ENCODE measurements at places on chromosomes 11 and 22.

- DNase-seq = no peak
These were observed 844.2 kb downstream of the JRKL start for GRCh38 chr11:97234016-97234415.

DNA sequence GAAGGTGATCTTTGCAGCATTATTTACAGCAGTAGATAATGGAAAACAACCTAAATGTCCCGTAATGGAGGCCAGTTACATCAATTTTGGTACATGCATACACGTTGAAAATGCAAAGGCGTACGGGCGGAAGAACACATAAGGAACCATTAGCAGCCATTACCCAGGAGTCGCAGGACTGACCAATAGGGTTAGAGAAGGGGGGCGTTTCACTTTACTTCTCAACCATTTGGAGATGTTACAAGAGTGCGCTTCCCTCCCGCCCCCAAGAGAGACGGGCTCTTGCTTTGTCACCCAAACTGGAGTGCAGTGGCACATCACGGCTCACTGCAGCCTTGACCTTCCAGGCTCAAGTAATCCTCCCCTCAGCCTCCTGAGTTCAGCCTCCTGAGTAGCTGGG is 52.8 kb upstream of the SLC35C1 start:
- DNase-seq = no peak

- no peak for DNase-seq
These were observed 13.7 kb downstream of the GDPD4 start for GRCh38 chr11:77287615-77288273.

DNA sequence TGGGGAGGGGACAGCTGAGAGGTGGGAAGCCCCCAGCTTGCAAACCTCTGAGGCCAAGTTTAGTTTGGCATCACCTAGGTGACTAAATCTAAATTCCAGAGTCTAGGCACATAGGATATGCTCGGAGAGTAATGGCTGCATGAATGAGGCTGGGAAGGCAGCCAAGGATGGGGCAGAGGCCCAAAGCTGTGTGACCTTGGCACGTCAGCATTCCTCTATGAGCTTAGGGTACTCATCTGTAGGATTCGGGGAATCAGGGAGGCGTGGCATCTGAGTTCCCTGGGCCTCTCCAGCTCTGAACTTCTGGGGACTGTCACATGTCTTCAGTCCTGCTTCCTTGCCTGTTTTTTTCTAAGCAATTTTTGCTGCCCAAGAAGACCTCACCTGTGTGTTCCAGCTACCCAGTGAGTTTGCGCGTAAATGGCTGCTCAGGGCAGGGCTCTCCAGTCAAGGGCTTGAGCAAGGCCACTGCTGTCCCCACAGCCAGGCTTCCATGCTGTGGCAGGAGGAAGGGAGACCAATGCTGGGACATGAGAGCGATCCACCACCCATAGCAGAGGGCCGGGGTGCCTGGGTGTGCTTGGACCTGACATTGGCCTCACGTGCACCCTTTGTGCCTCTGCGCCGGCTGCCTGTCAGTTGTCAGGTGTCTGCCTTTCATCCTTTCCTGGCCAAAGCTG is 13.9 kb downstream of the DAGLA start:
- no peak for DNase-seq

GRCh38 chr22:23531283-23531956 is 48.7 kb downstream of the IGLL1 start:
- no peak for DNase-seq

DNA sequence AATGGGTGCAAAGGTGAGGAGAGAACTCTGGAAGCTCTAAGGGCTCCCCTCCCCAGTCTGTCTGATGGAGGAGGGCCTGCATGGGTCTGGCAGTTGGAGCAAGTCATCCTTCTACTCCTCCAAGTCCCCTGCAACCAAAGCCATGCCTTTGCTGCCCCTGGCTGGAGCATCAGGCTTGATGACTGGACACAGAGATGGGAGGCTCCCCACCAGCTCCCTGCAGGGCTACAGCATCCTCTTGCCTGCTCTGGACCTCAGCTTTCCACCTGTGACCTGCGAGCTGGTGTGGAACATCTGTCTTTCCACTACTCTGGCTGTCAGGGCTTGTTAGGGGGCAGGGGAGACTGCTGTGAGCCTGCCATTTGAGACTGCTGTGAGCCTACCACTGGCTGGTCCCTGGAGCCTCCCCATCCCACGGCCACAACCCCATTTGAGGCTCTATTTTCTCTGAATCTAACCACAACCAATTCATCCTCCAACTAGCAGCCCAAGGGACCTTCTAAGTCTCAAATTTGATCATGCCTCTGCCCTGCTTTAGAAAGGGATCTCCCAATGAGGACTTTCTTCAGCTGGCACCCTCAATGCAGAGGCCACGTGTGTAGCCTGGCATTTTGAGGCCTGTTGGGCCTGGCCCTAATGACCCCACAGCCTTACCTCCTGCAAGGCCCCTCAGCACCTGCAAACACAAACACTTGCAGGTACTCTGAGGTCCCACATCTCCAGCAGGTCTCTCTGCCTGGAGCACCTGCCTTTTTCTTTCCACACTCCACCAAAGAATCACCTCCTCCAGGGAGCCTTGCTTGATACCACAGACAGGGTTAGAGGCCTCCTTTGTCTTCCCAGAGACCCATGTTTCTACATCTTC is 9.9 kb downstream of the P2RY6 start:
- DNase-seq = no peak

- no peak for DNase-seq
These were observed 547.4 kb downstream of the MIAT start for GRCh38 chr22:27204817-27205216.

DNA sequence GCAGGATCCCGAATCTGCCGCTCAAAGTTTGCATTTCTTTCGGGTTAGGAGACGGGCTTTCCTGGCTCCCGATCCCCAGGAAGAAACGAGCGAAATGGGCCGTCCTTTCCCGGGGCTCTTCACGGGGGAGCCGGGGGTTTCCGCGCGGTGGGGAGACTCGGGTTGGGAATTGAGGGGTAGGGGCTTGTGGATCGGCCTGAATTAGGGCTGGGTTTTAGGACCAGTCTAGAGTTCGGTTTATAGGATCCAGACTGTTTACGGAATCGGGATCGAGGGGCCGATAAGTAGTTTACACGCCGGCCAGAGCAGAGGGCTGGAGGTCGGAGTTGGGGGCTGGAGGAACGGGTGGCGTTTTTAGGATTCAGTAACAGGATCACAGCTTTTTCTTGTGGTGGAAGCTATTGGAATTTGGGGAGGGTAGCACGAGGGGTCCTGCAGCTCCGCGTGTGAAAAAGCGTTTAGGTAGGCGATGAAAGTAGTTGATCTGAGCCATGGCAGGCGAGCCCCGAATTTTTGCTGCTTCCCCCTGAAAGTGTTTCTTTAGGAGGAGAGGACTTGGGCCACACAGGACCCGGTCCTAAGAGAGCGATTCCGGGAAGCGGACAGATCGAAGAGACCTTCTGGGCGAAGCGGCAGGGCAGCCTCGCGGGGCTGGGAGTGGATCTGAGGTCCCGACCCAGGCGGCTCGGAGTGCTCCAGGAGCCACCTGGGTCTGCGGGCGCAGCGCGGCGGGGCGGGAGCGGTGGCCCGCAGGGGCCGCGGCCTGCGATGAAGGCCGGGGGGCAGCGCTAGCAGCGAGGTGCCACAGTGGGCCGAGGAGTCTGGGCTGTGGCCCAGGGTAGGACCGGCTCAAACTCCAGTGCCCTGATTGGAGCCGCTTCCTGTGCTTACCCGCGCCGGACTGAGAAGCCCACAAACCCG is 1.6 kb downstream of the PKNOX2 start:
- no peak for DNase-seq

DNA sequence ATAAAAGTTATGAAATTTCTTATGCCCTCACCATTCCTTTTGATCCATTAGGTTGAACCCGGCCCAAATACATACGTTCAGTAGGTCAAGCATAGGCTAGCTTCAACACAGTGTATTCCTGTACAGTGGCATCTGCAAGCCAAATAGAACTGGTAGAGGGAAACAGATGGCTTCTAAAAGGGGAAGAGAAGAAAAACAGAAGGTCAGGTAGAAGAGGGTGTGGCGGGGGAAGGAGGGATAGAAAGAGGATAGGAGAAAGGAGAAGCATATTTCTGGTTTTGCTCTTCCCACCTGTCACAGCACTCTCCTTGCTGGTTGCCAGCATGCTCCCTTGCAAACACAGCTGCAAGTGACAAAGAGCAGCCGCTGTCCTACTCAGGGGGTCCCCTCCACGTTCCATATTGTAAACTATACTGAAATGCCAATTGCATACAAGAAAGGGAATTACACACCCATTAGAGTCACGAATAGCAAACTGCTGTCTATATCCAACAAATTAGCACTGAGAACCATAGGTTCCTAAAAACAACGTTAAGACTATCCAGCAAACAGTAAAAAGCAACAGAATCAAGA is 71.8 kb downstream of the PHF21A start:
- DNase-seq = no peak

GRCh38 chr11:45755281-45755859 is 49.6 kb upstream of the SLC35C1 start:
- no peak for DNase-seq

GRCh38 chr22:27318516-27318915 is 483.0 kb downstream of the MN1 start:
- DNase-seq = no peak

DNA sequence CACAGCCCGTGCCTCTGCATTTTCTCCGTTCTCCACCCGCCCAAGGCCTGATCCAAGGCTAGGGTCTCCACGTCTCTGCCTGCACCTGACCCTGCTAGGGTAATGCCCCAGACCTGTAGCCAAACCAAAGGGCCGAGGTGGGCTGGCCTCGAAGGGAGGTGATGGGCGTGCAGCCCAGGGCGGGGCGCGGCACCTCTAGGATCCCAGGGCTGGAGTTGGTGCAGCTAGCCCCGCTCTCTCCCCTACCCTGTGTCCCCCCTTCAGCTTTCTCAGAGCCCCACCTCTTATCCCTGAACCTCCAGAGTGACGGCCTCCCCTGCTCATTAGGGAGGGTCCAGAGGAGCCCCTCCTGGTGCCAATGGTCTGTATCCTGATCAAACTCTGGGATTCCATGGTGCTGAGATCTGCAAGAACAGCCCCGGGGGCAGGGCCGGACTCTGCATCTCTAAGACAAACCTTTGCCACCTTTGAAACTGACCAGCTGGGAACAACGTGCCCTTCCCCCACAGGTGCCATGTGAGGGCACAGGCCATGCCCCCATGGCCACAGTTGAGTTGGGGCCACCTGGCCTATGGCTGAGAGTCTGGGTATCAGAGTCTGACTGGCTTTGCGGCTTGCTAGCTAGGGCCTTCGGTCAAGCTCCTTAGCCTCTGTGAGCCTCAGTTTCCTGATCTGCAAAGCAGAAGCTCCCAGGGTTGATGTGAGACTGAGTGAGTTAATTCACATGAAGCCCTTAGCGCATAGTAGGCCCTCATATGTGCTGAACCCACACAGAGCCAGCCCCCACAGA is 23.1 kb upstream of the CBX7 start:
- DNase-seq = no peak

GRCh38 chr11:121626507-121626875 is 173.7 kb upstream of the SORL1-AS1 start:
- no peak for DNase-seq

DNA sequence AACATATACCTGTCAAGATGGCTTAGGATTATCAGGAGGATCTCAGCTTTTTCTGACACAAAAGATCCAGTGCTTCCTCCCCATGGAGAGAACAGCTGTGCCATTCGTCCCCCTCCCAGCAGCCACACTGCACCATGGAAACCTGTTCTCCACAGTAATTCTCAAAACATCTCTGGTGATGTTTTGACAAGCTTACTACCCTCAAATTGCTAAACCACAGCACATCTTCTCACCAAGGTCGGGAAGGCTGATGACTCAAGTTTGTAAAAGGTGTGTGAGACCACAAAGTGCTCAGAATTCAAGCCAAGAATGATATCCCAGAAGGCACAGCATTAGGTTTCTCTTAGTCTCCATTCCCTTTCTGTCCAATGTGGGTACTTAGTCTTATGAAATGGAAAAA is 3.9 kb upstream of the RAB38 start:
- no peak for DNase-seq

DNA sequence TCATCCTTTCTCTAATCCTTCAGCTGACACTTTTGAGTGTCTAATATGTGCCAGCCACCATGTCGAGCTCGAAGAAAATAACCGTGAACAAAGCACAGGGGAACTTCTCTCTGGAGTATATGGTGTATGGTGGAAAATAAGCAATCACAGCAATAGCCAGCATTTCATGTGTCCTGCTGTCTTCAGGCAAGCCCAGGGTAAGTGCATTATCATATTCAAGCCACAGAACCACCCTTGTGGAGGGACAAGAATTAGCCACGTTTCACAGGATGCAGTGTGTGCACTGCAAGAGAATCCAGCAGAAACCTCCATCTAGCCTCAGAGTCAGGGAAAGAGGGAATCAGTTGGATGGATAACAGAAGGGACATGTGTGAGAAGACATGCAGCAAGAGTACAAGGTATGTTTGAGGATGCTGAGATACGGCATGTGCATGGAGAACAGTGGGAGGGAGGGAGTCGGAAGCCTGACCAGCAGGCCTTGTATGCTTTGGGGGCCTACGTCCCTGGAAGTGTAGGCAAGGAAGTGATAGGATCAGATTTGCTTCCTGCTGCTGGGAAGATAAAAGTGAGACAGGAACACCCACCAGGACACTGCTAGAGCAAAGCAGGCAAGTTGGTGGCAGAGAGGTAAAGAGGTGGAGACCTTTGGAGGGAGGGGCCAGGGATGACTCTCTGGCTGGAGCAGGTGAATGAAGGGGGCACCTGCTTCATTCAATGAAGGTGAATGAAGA is 14.7 kb upstream of the GNAZ start:
- no peak for DNase-seq

- no peak for DNase-seq
These were observed 223.5 kb upstream of the BLID start for GRCh38 chr11:122339436-122340060.

DNA sequence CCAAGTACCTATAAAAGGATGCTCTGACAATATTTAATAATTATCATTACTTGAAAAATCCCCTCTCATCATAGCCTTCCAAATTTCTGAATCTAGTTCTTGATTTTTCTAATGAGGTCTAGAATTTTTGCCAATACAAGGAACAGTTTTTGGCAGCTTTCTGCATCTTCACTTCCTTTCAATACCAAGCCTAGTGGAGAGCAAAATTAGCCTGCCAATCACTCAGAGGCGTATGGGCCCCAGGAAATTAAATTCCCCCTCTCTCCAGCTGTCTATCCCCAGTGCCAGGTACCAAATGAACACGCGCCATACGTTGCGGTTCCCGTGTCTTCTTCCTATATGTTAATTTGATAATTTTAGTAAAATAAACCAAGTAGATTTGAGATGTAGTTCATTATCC is 293.9 kb downstream of the NTM start:
- no peak for DNase-seq

DNA sequence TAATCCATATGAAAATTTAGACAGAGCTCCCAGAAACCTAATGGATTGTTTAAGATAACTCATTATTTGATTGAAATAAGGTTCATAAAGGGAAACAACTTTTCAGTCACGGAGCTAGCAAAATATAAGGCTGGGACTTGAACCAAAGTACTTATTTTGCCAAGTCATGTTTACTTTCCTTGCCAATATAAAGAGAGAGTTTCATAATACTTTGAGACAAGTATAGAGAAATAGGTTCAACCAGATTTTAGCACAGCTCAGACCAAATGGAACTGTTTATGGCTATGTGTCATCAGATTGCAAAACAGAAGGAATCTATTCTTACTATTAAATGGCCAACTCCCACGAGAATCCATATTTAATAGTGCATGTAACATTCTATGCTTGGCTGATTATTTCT is 1517.5 kb upstream of the TENM4 start:
- DNase-seq = no peak

GRCh38 chr11:26676641-26677040 is 45.2 kb downstream of the SLC5A12 start:
- DNase-seq = no peak

GRCh38 chr11:77444261-77444660 is 29.6 kb downstream of the PAK1 start:
- DNase-seq = no peak
